ENCODE measurements at places on chromosomes 7 and 10.
A peak's percentile ranks its signal among the peaks of the same experiment; 100 is the strongest.

GRCh38 chr10:129075927-129076326 lies 391.1 kb upstream of the MGMT start:
- H3K4me3 ChIP-seq, result no peak overlapping the region
- H3K4me1 ChIP-seq, result peaks cover 18% of the 10 kb centered on the region
- H3K36me3 ChIP-seq, result no peaks in the 10 kb centered on the region
- no peak overlapping the region for H3K27ac ChIP-seq
- H3K27me3 ChIP-seq, result no peaks in the 10 kb centered on the region

- H3K4me3 ChIP-seq, result no peak overlapping the region
- no peak overlapping the region for H3K27ac ChIP-seq
- no peak for DNase-seq
- no peaks in the 10 kb centered on the region for H3K27me3 ChIP-seq
- no peaks in the 10 kb centered on the region for H3K36me3 ChIP-seq
Measured at GRCh38 chr10:80619036-80619435, 81.3 kb downstream of the SH2D4B start.

DNA sequence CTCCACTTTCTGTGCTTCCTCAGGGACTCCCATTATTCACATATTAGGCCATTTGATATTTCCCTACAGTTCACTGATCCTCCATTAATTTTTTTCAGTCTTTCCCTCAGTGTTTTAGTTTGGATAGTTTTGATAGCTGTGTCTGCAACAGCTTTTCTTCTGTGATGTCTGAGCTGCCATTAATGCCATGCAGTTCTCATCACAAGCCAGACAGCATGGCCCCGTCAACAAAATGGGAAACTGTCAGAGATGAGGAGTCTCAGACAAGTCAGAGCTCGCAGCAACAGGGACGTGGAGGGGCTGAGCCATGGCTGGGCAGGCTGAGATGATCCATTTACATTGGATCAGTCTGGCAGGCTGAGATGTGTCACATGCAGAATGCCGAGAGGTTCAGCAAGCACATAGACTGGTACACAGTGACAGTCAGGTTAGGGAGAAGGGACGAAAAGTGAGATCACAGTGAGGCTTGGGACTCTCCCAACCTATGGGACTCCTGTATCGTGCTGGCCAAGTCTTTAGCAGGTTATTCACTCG lies 65.4 kb downstream of the NPS start:
- H3K36me3 ChIP-seq, result no peaks in the 10 kb centered on the region
- H3K27me3 ChIP-seq, result no peaks in the 10 kb centered on the region
- no peaks in the 10 kb centered on the region for H3K4me1 ChIP-seq
- no peak overlapping the region for H3K27ac ChIP-seq
- DNase-seq, result no peak
- no peak overlapping the region for H3K4me3 ChIP-seq

GRCh38 chr10:124975977-124976514 lies 34.1 kb downstream of the ZRANB1 start:
- no peak overlapping the region for H3K27ac ChIP-seq
- H3K36me3 ChIP-seq, result peaks cover 9% of the 10 kb centered on the region

- DNase-seq, result no peak
- H3K36me3 ChIP-seq, result no peaks in the 10 kb centered on the region
- no peak overlapping the region for H3K4me3 ChIP-seq
Measured at GRCh38 chr10:116737627-116738327, 4.6 kb downstream of the HSPA12A start.

GRCh38 chr10:99232360-99232999 lies 3.2 kb downstream of the HPSE2 start:
- peaks cover 8% of the 10 kb centered on the region for H3K4me1 ChIP-seq
- H3K4me3 ChIP-seq, result peak overlapping the region; percentile 81
- no peaks in the 10 kb centered on the region for H3K36me3 ChIP-seq
- no peak for DNase-seq
- peak overlapping the region; percentile 55 for H3K27ac ChIP-seq

GRCh38 chr10:78236416-78237015 lies 202.9 kb downstream of the RPS24 start:
- no peak for DNase-seq
- no peaks in the 10 kb centered on the region for H3K27me3 ChIP-seq
- no peaks in the 10 kb centered on the region for H3K36me3 ChIP-seq
- no peak overlapping the region for H3K27ac ChIP-seq
- no peaks in the 10 kb centered on the region for H3K4me1 ChIP-seq

DNA sequence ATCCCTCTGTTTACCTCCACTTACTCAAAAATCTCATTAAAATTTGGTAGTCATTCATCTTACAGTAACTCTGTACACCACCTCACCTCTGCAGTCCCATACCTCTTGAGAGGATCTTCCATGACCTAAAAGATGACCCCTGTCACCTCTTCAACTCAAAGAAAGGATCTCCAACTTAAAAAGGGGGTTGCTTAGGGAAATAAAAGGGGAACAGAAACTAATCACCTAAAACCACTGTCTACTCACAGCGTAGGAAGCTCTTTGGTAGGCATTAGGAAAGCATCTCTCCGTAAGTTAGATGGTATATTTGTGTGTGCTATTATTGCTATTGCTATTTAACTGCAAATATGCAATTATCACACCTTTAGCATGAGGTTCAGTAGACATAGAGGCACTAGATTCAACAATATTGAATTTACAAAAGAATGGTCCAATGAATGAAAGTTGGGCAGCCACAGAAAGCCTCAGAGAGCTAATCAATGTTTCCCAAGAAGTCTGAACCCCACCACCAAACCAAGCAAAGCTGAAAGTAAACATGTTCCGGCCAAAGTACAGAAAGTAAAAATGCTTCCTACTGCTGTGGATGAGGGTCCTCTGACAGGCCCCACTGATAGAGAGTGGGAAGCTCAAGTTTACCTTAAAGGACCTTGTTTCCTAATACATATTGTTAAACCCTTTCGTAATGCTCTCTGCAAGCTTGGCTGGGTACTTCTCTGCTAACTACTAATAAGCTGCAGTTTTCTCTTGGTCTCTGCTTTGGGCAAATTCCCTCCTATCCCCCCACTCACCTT lies 105.8 kb downstream of the GRM8 start:
- DNase-seq, result no peak
- no peak overlapping the region for H3K27ac ChIP-seq
- no peak overlapping the region for H3K4me3 ChIP-seq
- H3K36me3 ChIP-seq, result no peaks in the 10 kb centered on the region
- no peaks in the 10 kb centered on the region for H3K27me3 ChIP-seq

- H3K4me1 ChIP-seq, result no peaks in the 10 kb centered on the region
- DNase-seq, result no peak
- no peaks in the 10 kb centered on the region for H3K36me3 ChIP-seq
Measured at GRCh38 chr7:142443216-142444010, 185.6 kb upstream of the PRSS58 start.

- DNase-seq, result no peak
- H3K4me3 ChIP-seq, result no peak overlapping the region
- no peaks in the 10 kb centered on the region for H3K27me3 ChIP-seq
- no peaks in the 10 kb centered on the region for H3K36me3 ChIP-seq
- no peaks in the 10 kb centered on the region for H3K4me1 ChIP-seq
Measured at GRCh38 chr7:127831318-127832219, 179.6 kb downstream of the SND1 start.

DNA sequence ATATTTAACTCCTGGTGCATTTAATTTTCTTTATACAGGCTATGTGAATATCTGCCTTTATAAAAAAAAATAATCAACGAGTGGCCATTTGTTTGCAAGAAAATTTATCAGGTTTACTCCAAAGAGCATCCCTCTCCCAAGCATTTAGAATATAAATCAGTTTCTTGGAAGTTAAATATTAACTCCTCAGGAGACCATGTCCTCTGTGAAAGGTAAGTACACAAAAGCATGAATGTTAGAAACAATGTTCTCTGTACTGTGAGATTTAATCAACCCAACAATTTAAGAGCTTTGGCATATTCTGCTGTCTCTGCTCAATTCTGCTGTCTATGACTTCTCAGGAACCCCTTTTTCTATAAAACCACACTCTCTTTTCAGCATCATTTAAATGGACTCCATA lies 119.3 kb upstream of the LAMB4 start:
- H3K27ac ChIP-seq, result no peak overlapping the region
- no peaks in the 10 kb centered on the region for H3K36me3 ChIP-seq
- no peak overlapping the region for H3K4me3 ChIP-seq
- no peaks in the 10 kb centered on the region for H3K4me1 ChIP-seq
- no peaks in the 10 kb centered on the region for H3K27me3 ChIP-seq

GRCh38 chr10:129161150-129161549 lies 305.9 kb upstream of the MGMT start:
- H3K4me3 ChIP-seq, result no peak overlapping the region
- H3K36me3 ChIP-seq, result no peaks in the 10 kb centered on the region
- no peaks in the 10 kb centered on the region for H3K27me3 ChIP-seq
- DNase-seq, result no peak
- H3K27ac ChIP-seq, result no peak overlapping the region
- no peaks in the 10 kb centered on the region for H3K4me1 ChIP-seq

DNA sequence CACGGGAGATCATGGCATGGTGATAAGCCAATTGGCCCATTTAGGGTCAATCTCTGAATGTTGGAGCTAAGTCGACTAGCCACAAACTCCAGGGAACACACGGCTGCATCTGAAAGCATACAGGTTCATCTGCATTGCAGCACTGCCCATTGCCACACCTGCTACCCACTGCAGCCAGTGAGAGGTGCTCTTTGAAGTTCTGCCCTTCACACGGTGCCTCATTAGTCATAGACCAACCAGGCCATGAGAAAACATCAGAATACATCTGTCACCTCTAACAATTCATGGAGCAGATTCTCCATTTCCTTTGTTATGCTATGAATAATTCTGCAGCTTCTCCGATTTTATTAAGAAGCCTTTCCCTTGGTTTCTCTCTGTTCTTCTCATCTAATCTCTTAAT lies 65.7 kb upstream of the FAM204A start:
- H3K4me3 ChIP-seq, result no peak overlapping the region
- DNase-seq, result no peak
- no peaks in the 10 kb centered on the region for H3K36me3 ChIP-seq
- no peaks in the 10 kb centered on the region for H3K27me3 ChIP-seq
- H3K27ac ChIP-seq, result no peak overlapping the region

GRCh38 chr10:51789118-51789517 lies 89.7 kb upstream of the CSTF2T start:
- H3K4me3 ChIP-seq, result no peak overlapping the region
- no peak for DNase-seq
- H3K4me1 ChIP-seq, result peaks cover 17% of the 10 kb centered on the region

DNA sequence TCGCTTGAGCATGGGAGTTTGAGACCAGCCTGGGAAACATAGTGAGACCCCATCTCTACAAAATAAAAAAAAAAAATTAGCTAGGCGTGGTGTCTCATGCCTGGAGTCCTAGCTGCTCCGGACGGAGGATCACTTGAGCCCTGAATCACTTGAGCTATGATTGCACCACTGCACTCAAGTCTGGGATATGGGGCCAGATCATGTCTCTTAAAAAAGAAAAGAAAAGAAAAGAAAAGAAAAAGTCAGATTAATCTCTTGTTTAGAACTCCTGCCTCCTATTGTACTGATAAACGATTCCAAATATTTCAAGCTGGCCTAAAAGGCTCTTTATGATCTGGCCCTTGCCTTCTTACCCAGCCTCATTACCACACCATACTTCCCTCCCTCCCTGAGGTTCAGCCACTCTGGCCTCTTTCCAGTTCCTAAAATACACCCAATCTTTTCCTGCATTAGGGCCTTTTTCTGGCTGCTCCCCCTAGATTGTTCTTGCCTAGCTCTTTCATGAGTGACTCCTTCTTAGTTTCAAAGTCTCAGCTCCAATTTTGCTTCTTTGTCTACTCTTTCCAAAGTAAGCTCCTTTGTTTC lies 41.7 kb downstream of the VCL start:
- peaks cover 10% of the 10 kb centered on the region for H3K36me3 ChIP-seq
- H3K4me1 ChIP-seq, result peaks cover 10% of the 10 kb centered on the region
- peak; percentile 75 for DNase-seq
- no peaks in the 10 kb centered on the region for H3K27me3 ChIP-seq
- H3K27ac ChIP-seq, result peak overlapping the region; percentile 82

DNA sequence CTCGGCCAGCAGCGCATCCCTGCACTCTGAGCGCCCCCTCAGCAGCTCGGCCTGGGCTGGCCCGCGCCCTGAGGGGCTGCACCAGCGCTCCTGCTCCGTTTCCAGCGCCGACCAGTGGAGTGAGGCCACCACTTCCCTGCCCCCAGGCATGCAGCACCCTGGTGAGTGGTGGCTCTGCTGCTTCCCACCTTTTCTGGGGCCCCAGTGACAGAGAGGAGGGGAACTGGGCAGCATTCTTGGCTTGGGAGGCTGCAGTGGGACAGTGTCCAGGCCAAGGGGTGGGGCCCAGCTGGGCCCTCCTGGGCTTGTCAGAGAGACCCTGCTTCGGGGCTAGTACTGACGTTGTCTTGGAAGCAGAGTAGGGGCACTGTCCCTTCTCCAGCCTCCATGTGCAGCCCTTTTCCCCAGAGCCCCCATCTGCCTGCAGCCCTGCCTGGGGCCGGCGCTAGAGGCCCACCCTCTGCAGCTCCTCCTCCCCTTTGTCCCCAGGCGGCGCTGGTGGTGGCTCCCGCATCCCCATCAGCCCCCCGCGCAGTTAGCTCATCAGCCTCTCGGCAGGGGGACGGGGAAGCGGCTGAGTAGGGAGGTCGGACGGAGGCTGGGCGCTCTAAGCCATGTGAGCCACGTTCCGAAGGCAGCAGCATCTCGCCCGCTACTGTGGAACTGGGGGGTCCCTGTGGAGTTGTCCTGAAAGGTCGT lies 29.2 kb downstream of the GBX1 start:
- H3K27me3 ChIP-seq, result no peaks in the 10 kb centered on the region
- H3K36me3 ChIP-seq, result peaks cover 90% of the 10 kb centered on the region
- H3K4me3 ChIP-seq, result no peak overlapping the region
- H3K4me1 ChIP-seq, result no peaks in the 10 kb centered on the region

DNA sequence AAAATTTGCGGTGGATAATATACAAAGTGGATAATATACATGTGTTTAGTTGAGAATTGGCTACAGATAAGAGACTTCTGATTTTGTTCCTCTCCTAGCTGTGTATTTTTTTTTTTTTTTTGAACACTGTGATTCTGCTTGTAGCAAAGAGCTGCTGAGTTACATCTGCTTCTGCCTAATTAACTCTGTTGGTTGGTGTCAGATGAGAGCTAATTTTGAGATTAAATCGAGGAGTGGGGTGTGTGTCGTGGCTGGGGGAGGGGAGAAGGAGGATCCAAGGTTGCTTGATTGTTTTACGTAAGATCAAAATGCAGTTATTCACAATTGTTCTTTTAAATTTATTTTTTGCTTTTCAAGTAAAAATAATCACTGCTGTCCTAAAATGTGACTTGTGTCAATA lies 11.3 kb downstream of the KAT6B start:
- H3K4me1 ChIP-seq, result peaks cover 2% of the 10 kb centered on the region
- no peak overlapping the region for H3K27ac ChIP-seq
- H3K36me3 ChIP-seq, result no peaks in the 10 kb centered on the region
- no peak overlapping the region for H3K4me3 ChIP-seq
- no peak for DNase-seq
